G401 (cell line): ENCODE measurements at places on chromosomes 11 and 22.
A peak's percentile ranks its signal among the peaks of the same experiment; 100 is the strongest.

- peak; percentile 73 for DNase-seq
Observed at GRCh38 chr22:17570851-17571631, 7.7 kb downstream of the SLC25A18 start.

DNA sequence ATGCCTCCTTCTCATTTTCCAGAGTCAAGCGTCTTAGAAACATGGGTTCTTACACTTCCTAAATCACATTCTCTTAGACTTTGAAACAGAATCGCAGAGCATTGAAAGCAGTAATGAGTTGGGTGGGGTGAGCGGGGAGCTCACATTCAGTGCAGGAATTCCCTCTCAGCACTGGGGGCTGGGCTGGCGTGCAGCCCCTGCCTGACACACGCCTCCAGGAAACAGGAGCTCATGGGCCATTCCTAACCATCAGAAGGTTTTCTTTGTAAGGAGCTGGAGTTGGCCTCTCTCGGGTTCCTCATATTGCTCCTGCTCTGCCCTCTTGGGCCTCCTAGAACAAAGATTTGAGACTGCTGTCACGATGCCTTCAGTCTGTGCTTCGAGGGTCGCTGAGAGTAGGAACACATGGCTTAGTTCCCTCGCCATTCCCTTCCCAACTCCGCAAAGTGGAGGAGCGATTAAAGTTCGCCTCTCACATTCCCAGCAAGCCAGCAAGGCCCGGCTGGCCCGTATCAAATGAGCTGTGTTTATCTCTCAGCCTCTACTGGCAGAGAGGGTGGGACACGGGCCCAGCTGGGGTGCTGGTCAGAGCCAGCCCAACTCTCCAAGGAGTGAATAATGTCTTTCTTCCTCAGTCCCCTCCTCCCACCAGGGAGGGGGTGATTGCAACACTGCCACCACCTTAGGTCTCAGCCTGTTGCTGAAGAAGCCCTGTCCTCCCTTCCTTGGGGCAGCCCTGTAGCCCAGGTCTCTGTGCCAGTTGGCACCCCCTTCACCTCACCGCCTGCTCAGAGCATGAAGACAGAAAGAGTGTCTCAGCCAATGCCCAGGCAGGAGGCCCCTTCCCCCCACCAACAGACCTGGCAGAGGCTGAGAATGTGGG is 10.4 kb downstream of the CHRDL2 start:
- peak; percentile 77 for DNase-seq

DNA sequence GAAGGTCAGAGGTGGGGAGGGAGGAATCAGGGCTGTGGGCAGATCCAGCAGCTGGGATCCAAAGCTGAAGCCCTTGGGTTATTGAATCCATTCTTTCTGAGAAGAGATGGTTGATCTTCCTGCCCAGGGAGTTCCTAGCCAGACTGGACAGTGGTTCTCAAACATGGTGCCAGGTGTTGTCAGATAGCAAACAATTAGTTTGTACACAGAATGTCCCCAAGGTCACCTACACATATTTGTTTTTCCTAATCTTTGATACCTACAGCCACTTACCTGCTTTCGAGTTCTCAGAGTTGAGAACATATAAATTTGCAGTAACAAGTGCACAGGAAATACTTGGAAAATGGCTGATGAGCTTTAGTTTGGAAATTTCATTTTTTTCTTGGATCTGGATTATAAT is 54.5 kb downstream of the BMAL1 start:
- no peak for DNase-seq

- DNase-seq, result no peak
Observed at GRCh38 chr11:16086229-16086819, 270.0 kb downstream of the SOX6 start.

GRCh38 chr11:11871991-11872401 is 30.2 kb downstream of the USP47 start:
- DNase-seq, result peak; percentile 40

GRCh38 chr22:31639436-31640039 is 22.5 kb downstream of the PISD start:
- DNase-seq, result no peak

DNA sequence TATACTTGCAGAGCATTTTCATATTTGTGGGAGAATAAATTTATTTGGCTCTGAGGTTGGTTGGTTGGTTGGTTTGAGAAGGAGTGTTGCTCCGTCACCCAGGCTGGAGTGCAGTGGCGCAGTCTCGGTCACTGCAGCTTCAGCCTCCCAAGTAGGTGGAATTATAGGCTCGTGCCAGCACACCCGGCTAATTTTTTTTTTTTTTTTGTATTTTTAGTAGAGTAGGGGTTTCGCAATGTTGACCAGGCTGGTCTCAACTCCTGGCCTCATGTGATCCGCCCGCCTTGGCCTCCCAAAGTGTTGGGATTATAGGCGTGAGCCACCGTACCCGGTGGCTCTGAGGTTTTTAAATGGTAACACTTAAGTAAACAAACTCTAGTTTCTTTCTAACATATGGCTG is 161.1 kb downstream of the TEAD1 start:
- no peak for DNase-seq

DNA sequence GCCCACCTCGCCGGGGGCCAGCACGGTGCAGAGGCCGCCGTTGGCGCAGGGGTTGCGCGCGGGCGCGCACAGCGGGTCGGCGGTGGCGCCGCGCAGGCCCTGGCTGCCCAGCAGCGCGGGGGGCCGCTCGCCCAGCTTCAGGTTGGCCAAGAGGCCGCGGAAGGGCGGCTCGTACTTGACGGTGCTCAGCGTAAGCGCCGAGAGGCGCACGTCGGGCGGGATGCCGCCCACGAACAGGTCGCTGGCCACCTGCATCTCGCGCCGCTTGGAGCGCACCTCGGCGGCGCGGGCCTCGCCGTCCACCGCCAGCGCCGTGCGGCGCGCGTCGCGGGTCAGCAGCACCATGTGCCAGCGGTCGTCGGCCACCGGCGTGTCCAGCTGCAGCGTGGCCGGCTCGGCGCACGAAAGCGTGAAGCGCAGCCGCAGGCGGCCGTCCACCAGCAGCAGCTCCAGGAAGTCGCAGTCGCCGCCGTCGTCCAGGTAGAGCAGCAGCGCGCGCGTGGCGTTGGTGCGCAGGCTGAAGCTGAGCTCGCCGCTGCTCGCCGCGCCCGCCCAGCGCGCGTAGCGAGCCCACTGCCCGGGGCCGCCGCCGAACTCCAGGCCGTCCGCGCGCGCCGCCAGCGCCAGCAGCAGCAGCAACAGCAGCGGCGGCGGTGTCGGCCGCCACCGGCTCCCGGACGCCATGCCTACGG is 9.8 kb downstream of the NRXN2 start:
- DNase-seq, result no peak

GRCh38 chr11:130001461-130002351 is 929 bp downstream of the PRDM10 start:
- DNase-seq, result peak; percentile 51

DNA sequence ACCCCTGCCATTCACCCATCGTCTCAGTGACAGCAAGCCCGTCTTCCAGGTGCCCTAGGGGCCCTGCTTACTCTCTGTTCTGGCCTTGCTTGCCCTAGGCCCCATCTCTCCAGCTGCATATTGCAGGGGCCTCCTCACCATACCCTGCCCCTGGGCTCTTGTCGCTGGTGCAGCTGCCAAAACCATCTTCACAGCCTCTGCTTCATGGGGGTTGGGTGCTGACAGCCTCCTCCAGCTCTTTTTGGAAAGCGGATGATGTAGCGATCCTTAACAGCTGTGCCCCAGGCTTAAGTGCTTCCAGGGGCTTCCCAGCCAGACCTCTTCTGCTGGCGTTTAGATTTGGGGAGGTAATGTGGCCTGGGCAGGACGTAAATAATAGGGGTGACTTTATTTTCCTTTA is 61.2 kb upstream of the SUSD2 start:
- no peak for DNase-seq

GRCh38 chr11:77203901-77204753 is 76.1 kb downstream of the MYO7A start:
- no peak for DNase-seq

GRCh38 chr11:19315511-19315910 is 74.8 kb upstream of the E2F8 start:
- DNase-seq, result no peak

- no peak for DNase-seq
Observed at GRCh38 chr22:35697142-35697541, 20.5 kb upstream of the APOL5 start.

GRCh38 chr11:128803011-128803410 is 64.1 kb downstream of the KCNJ1 start:
- DNase-seq, result no peak

DNA sequence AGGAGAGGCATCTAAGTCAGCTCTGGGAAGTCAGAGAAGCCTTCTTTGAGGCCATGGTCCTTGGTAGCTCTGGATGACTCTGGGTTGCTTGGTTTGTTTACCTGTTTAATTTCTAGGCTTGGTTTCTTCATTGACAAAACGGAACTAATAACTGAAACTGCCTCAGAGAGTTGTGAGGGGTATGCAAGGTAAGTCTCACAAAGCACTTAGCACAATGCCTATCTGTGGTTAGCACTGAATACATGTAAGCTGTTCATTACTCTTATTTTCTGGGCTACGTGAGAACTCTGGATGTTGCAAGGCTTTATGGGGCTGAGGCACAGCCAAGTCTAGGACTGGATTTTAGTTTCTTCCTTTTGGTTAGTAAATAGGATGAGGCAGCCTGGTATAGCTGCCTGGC is 225.8 kb upstream of the NCAM1 start:
- DNase-seq, result no peak

DNA sequence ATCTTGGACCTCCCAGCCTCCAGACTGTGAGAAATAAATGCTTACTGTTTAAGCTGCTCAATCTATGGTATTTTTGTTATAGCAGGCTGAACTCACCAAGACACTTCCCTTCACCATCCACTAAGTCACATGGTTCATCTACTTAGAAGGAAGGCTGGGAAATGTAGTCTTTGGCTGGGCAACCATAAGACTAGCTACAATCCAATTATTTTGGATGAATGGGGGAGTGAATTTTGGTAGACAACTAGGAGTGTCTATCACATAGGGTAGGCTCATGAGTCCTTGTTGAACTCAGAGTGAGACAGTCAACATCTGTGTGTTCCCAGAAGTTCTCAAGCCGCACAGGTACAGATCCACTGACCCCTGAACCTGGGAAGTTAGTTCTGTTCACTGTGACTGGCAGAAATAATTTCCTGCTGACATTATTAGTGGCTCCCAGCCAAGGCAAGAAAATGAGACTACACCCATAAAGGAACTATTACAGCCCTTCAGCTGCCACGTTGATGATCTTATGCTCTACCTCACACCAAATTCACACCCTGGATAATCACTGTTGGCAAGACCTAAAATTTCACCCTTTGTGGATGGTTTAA is 3.1 kb upstream of the SLC35C1 start:
- DNase-seq, result no peak

- DNase-seq, result peak; percentile 35
Observed at GRCh38 chr11:64743591-64744543, at the start of gene RASGRP2. Gene RASGRP2, minus strand, starts transcription at chr11:64744142. Its CDS starts 1,276 bp downstream, at chr11:64742866.

GRCh38 chr11:9663699-9664275 is at the start of gene SWAP70:
Gene SWAP70, plus strand, starts transcription at chr11:9664077. Its CDS starts 103 bp downstream, at chr11:9664180.
- peak; percentile 58 for DNase-seq

DNA sequence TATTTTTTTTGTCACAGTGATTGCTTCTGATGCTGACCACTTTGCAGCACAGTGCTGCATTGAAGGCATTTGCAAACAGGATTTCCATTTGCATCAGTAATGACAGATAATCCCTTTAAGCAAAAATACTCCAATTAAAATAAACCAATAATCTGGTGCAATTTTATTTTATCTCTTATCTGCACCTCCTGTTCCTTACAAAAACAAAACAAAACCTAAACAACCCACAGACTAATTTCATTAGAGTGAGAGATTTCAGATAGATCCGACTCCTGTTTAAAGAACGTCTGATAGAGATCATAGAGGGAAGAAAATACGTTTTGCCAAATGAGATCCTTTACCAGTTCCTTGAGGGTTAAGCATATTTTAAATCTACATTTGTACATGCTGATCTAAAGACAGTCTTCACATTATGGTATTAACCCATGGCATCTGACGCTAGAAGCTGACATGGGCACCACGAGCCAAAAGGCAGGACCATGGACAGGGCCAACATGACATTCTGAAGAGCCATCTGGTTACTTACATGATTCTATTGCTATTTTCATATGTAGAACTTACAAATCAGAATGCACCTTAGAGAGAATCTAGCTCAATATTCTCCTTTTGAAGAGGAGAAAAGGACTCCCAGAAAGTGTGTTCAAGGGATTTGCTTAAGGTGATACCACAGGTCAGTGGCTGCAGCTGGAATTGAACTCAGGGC is 286.2 kb upstream of the NARS2 start:
- DNase-seq, result no peak

GRCh38 chr11:45089251-45089650 is 57.2 kb upstream of the PRDM11 start:
- DNase-seq, result peak; percentile 99

GRCh38 chr22:17874231-17874905 is 100.1 kb upstream of the BID start:
- DNase-seq, result peak; percentile 71
